Gastroesophageal sphincter (tissue), 4 donors: ENCODE measurements at places on chromosomes 12 and 14. TPM values are rescaled to one million over a fixed set of nuclear protein-coding genes. Genes with fewer than 3 reads are reported as not detected.

The PRH2 gene
- total RNA-seq: not detected

The CLEC2D gene
- total RNA-seq: 2.6 TPM

The CD163L1 gene
- 3.2 TPM for total RNA-seq

The NRIP2 gene
- 5.7 TPM for total RNA-seq

The BMP4 gene
- total RNA-seq: 34.1 TPM

The SPTB gene
- total RNA-seq: 3.1 TPM
